ENCODE measurements at places on chromosomes 11 and 22. TPM values are rescaled to one million over a fixed set of nuclear protein-coding genes. Genes with fewer than 3 reads are reported as not detected.

Gene MOGAT2
- total RNA-seq = not detected

Gene ABTB2
- total RNA-seq = 0.13 TPM

Gene CELF1
- total RNA-seq = 57.9 TPM

DNA sequence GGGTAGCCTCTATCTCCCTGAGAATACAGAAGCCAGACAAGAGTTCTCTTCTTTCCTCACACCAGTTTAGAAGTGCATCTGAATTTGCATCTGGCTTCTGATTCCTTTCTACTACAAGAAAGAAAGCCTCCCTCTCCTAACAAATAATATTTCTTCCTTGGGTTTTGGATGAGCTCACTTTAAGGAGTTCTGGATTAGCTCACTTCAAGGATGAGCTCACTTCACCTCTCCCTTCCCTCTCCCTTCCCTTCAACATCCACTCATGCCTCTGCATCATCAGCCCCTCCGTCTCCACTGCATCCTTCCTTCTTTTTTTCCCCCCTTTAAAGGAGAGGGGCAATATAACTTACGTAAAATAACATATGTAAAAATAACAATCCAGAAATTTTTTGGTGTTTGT, 1.6 kb upstream of the MTNR1B start:
- DNase-seq = no peak

GRCh38 chr11:21710809-21711208, 482.1 kb upstream of the ANO5 start:
- DNase-seq = no peak

- peak; percentile 36 for DNase-seq
Measured at GRCh38 chr11:111774955-111775710, 8.9 kb upstream of the PPP2R1B start.

GRCh38 chr11:1349327-1350041, 40.1 kb upstream of the TOLLIP start:
- no peak for DNase-seq

GRCh38 chr22:28822930-28823551, 22.7 kb upstream of the XBP1 start:
- no peak for DNase-seq

- DNase-seq = no peak
Measured at GRCh38 chr22:25485626-25486545, 78.6 kb upstream of the GRK3 start.

DNA sequence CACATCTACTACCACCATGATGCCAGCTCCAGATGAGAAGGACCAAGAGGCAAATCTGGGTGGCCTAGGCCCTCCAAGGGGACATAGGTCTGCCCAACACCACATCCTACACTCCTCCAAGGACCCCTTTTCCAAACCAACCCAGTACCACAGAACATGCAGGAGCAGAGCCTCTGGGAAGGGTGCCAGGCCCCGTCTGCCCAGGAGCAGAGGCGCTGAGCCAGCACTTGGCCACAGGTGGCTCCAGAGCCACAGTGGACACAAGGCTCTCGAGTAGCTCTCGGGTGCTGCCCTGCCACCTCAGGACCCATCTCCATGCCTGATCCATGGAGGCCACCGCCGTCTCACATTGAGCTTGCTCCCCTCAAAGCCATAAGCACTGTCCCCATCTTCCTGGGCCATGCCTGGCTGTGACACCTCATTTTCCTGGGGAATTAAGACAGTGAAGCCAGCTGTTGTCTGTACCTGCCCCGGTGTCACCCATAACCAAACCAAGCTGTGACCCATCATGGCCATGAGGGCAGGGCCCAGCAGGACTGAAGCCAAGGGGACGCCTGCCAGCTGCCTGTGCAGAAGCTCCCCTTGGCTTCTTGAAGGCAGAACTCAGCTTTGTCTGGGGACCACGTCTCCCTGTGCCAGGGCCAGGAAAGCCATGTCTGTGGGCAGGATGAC, 7.4 kb downstream of the MOB2 start:
- no peak for DNase-seq

- DNase-seq = no peak
Measured at GRCh38 chr11:70717936-70718595, 319.7 kb downstream of the CTTN start.

DNA sequence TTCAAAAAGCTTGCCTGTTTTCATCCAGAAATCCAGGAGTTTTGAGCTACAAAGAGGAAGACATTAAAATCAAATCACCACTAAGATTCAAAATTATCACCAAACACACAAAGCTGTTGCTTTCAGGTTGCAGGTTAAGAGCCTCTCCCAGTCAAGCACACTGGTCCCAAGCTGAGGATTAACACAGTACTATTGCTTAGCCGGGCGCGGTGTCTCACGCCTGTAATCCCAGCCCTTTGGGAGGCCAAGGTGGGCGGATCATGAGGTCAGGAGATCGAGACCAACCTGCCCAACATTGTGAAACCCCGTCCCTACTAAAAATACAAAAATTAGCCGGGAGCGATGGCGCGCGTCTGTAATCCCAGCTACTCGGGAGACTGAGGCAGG, 1165.1 kb downstream of the LRRC4C start:
- DNase-seq = no peak
